ENCODE measurements at places on chromosomes 3 and 15.
A peak's percentile ranks its signal among the peaks of the same experiment; 100 is the strongest.

- H3K27me3 ChIP-seq, result no peaks in the 10 kb centered on the region
- peak; percentile 71 for DNase-seq
- no peaks in the 10 kb centered on the region for H3K4me1 ChIP-seq
- no peak overlapping the region for H3K27ac ChIP-seq
- H3K36me3 ChIP-seq, result no peaks in the 10 kb centered on the region
These were observed 4.5 kb upstream of the PARP15 start for GRCh38 chr3:122572940-122573412.

DNA sequence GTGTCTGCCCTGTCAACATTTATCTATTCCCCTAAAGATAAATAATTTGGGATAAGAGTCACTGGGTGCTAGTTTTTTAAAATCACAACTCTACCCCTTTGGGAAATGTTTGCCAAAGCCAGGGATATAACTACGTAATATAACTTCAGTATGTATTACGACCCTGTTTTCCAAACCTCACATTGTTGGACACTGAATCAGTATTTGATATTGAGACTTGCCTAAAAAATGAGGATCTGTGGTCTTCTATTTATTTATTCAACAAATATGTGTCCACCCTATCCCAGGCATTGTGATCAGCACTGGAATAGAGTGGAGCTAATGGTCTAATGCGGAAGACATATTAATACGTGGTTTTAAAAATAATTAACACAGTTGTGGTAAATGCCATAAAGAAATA is 4.5 kb upstream of the MGA start:
- H3K4me1 ChIP-seq, result no peaks in the 10 kb centered on the region
- peaks cover 4% of the 10 kb centered on the region for H3K27me3 ChIP-seq
- H3K4me3 ChIP-seq, result no peak overlapping the region
- H3K27ac ChIP-seq, result no peak overlapping the region
- H3K36me3 ChIP-seq, result no peaks in the 10 kb centered on the region

- H3K27me3 ChIP-seq, result no peaks in the 10 kb centered on the region
- DNase-seq, result no peak
- no peaks in the 10 kb centered on the region for H3K4me1 ChIP-seq
- H3K36me3 ChIP-seq, result no peaks in the 10 kb centered on the region
These were observed 10.1 kb downstream of the RARRES1 start for GRCh38 chr3:158722108-158722507.

GRCh38 chr3:71784914-71785531 is at the start of gene PROK2:
TSS of gene PROK2 (minus strand) at chr3:71785148. CDS start at chr3:71785052, 96 bp downstream.
- no peaks in the 10 kb centered on the region for H3K36me3 ChIP-seq
- no peaks in the 10 kb centered on the region for H3K4me1 ChIP-seq
- H3K27ac ChIP-seq, result no peak within 1 kb of the TSS
- H3K27me3 ChIP-seq, result peaks cover 22% of the 10 kb centered on the region
- peak within 1 kb of the TSS; percentile 1 for H3K4me3 ChIP-seq

GRCh38 chr15:45185903-45186770 is 1.6 kb downstream of the SHF start:
- peak; percentile 50 for DNase-seq
- H3K4me3 ChIP-seq, result peak overlapping the region; percentile 69
- no peak overlapping the region for H3K27ac ChIP-seq
- H3K27me3 ChIP-seq, result peaks cover 5% of the 10 kb centered on the region
- no peaks in the 10 kb centered on the region for H3K36me3 ChIP-seq
- peaks cover 14% of the 10 kb centered on the region for H3K4me1 ChIP-seq

GRCh38 chr3:125022206-125022605 is 33.6 kb downstream of the HEG1 start:
- H3K27me3 ChIP-seq, result no peaks in the 10 kb centered on the region
- no peaks in the 10 kb centered on the region for H3K4me1 ChIP-seq

DNA sequence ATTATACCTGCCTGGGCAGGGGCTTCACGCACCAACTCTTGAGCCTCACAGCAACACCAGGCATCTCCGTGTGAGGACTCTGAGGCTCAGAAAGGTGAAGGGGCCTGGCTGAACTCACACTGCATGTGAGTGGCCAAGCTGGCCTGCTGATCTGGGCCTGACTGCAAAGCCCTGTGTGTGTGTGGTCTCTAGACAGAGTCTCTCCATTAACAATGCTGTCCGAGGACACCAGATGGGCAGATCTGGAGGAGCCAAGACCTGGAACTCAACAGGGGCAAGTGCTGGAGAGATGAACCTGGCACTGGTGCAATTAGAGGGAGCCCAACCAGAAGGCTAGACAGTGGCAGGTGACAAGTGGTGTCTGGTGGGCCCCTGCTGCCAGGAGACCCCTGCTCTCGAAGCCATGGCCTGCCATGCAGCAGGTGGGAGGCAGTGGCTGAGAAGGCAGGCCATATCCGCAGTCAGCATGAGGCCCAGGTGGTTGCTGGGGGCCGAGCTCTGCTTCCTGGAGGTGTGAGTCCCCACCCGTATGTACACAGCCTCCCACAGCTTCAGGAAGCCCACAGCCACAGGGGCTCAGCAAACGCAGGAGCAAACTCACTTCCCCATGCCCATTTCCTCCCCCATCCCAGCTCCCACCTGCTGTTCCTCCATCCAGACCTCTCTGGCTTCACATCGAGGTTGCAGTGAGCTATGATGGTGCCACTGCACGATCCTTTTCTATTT is 39.0 kb downstream of the CYP11A1 start:
- peaks cover 5% of the 10 kb centered on the region for H3K4me1 ChIP-seq
- no peaks in the 10 kb centered on the region for H3K36me3 ChIP-seq
- no peak overlapping the region for H3K27ac ChIP-seq
- H3K4me3 ChIP-seq, result no peak overlapping the region
- DNase-seq, result no peak

GRCh38 chr3:117728226-117728625 is 1018.6 kb downstream of the TUSC7 start:
- no peaks in the 10 kb centered on the region for H3K36me3 ChIP-seq
- no peak overlapping the region for H3K27ac ChIP-seq
- DNase-seq, result no peak
- no peak overlapping the region for H3K4me3 ChIP-seq

DNA sequence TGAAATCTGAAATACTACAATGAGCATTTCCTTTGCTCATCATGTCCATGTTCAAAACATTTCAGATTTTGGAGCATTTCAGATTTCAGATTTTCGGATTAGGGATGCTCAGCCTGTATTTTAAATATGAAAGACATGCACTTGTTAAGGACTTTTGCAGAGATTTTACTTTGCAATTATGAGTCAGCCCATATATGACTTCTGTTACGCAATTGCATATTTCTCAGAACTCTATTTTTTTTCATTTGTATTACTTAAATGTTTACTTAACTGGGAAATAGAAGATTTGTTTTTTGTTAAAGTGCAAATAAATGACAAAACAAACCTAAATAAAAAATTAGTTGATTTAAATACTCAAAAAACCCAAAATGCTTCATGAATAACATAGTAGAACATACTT is 376.2 kb downstream of the ZBTB20 start:
- no peaks in the 10 kb centered on the region for H3K36me3 ChIP-seq
- H3K4me1 ChIP-seq, result no peaks in the 10 kb centered on the region
- no peak overlapping the region for H3K4me3 ChIP-seq
- no peak for DNase-seq
- no peaks in the 10 kb centered on the region for H3K27me3 ChIP-seq

DNA sequence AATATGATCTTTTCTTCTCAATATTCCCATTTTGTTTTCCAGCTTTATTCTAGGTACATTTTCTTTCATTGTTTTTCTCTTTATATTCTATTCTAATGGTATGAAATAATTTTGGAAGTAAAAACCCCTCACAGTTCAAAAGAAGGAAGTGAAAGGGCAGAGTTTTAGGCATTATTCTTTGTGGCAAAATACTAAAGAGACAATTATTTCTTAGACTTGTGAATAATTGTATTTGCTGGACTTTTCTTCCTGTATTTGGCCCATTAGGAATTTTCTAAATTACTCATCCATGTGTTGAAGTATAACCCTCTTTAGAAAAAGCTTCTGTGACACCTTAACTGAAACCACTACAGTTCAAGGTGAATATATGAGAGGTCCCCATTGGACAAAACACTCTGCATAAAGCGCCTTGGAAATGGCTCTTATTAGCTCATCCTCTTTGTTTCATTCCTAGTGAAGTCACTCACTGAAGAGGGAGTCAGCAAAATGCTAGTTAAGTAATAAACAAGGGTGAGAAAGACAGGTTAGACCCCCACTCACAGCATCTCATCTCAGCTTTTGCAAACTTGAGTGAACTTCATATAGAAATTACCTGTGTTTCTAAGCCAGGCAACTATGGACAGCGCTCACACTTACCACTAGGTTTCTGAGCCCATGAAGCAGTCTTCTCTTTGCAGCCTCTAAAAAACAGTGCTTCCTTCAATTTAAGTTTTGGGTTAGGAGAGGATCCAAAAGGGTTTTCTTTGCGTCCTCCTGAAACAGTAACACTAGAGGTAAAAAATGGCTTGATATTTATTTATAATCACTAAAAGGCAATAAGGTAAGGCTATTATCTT is 327.5 kb downstream of the ARPP21 start:
- H3K36me3 ChIP-seq, result no peaks in the 10 kb centered on the region
- H3K27ac ChIP-seq, result no peak overlapping the region
- no peak overlapping the region for H3K4me3 ChIP-seq
- H3K27me3 ChIP-seq, result no peaks in the 10 kb centered on the region

DNA sequence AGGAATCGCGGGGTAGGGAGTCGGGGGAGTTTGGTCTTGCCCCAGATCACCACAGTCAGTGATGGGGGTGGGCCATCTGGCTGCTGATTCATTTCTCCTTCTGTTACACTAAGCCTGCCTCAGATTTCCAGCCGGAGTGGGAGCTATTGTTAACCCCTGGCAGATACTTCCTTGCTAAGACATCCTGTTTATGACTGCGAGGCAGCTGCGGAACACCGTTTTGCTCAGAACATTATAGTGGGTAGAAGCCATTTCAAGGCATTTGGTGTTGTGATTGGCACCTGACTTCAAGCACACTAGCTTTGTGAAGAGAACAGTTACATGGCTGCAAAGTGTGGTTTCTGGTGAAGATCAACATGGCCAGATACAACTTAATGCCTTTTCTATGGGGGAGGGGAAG is 73.8 kb downstream of the FLNB start:
- no peak overlapping the region for H3K4me3 ChIP-seq
- no peak for DNase-seq
- H3K36me3 ChIP-seq, result peaks cover 2% of the 10 kb centered on the region
- H3K4me1 ChIP-seq, result no peaks in the 10 kb centered on the region
- no peaks in the 10 kb centered on the region for H3K27me3 ChIP-seq
- H3K27ac ChIP-seq, result no peak overlapping the region

DNA sequence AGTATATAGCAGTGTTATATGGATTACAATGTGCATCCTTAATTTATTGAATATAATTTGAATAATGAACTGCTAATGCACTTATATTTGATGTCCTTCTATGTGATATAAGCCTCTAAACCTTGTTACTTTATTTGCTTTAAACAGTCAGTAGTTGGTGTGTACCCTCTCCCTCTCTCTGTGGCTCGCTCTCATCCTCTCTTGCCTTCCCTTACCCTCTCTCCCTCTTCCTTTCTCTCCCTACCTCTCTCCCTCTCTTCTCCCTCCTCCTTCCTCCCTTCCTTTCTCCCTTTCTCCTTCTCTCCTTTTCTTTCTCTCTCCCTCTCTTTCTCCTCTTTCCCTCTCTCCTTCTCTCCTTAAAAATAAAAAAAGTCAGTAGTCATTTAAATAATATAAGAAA is 28.9 kb downstream of the MGA start:
- no peaks in the 10 kb centered on the region for H3K27me3 ChIP-seq
- H3K27ac ChIP-seq, result no peak overlapping the region
- no peak overlapping the region for H3K4me3 ChIP-seq
- no peak for DNase-seq
- no peaks in the 10 kb centered on the region for H3K4me1 ChIP-seq

DNA sequence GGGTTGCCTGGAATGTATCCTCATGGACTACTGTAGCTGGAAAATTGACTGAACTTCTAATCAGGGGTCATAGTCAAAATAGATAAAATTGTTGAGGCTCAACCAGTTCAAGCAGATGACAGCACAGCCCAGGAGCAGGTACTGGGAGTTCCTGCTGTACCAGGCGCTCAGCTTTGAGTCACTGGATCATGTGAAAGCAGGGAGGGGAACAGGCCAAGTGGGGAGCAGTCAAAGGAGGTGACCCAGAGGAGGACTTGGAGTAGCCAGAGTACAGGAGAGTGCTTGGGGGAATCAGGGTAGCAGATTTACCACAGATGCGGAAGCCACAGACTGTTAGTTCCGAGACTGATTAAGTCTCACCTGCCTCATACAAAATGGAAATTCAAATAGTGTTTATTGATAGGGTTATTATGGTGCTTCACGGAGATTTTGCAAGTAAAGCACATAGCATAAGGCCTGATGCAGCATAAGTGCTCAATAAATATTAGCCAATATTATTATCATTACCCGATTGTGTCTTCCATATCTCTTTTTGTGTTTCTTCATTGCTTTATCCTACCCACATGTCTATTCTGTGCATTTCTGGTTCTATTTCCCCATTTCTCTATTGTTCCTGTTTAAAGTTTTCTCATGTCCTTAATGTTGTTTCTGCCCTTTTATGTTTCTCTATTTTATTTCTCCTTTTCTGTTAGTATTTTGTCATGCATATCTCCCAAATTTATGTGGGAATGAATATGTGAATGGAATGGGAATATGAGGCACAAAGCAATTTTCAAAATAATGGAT is 369.2 kb upstream of the MCTP2 start:
- H3K4me1 ChIP-seq, result no peaks in the 10 kb centered on the region
- DNase-seq, result no peak
- no peak overlapping the region for H3K27ac ChIP-seq
- no peak overlapping the region for H3K4me3 ChIP-seq
- H3K36me3 ChIP-seq, result no peaks in the 10 kb centered on the region

DNA sequence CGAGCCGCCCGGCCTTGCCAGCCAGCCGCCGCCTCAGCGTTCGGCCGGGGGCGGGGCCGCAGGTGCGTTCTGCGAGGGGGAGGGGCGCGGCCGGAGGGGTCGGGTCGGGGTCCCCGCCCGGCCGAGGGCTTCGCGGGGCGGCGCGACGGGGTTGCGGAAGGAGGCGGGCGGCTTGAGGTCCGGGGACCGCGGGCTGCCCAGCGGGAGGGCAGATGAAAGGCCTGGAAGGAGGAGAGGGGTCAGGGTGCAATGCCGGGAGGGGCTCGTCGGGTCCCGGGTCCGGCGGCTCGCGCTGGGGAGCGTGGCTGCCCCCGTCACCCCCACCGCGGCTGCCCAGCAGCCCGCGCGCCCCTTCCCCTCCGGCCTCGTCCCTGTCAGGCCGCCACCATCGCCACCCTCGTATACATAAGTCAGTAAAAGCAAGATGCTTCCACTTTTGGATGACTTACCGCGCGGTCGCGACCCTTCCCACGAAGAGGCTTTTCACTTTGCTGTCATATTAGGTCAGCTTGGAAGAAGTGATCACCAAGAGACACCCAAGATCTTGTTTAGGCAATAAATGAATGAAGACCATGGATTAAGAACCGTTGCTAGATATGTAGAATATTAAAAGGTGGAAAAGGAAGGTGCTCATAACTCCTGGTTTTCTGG is 620 bp upstream of the ANP32A start:
- H3K4me1 ChIP-seq, result peaks cover 7% of the 10 kb centered on the region
- H3K27me3 ChIP-seq, result peaks cover 4% of the 10 kb centered on the region
- H3K27ac ChIP-seq, result peak overlapping the region; percentile 62
- H3K36me3 ChIP-seq, result no peaks in the 10 kb centered on the region

DNA sequence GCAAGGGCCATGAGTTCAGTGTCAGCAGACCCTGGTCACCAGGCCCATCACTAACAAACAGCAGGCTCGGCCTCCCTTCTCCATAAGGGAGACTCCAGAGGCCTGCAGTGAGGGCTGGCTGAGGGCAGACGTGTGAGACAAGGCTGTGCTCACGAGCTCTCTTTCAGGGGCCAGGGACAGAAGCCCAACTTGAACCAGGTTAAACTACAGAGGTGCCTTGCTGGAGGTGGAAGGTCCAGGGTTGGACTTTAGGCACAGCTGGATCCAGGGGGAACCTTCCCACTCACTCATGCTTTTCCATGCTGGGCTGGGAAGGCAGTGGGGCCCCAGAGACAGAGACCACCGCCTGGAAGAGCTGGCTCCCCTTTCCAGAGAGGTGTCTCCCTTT is 19.0 kb downstream of the CFAP100 start:
- H3K27me3 ChIP-seq, result no peaks in the 10 kb centered on the region
- H3K4me1 ChIP-seq, result no peaks in the 10 kb centered on the region
- no peak for DNase-seq
- H3K27ac ChIP-seq, result no peak overlapping the region

All from mesendoderm (in vitro differentiated cells).